ENCODE measurements at places on chromosomes 2 and 18. TPM values are rescaled to one million over a fixed set of nuclear protein-coding genes. Genes with fewer than 3 reads are reported as not detected.
A peak's percentile ranks its signal among the peaks of the same experiment; 100 is the strongest.

GRCh38 chr2:197704434-197705120 lies 592 bp upstream of the MARS2 start:
- no peak for DNase-seq

DNA sequence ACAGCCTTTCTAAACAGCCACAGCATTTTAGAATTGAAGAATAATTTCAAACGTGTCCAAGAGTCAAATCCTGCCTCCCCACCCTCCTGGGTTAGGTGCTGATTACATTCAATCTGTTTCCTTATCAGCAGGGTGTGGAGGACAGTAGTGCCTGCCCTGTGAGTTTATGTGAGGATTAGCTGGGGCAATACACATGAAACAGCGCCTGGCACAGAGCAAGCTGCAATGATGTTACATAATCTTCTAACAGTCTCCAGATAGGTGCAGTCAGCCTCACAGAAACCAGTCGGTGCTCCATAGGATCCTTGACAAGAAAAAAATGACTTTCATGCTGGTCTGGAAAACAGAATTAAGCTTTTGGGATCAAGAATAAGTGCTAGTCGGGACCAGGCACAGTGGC lies 91.7 kb upstream of the ITGA6 start:
- DNase-seq: peak; percentile 17

Gene NT5DC4
- total RNA-seq: 0.12 TPM

DNA sequence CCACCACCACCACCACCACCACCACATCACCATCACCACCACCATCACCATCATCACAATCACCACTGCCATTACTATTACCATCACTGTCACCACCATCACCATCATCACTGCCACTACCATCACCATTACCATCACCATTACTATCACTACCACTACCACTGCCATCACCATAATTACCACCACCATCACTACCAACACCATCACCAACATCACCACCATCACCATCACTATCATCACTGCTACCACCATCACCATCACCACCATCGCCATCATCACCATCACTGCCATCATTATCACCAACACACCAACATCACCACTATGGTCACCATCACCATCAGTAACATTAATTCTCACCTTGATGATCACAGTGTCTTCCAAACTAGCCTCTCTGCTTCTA lies 291.4 kb downstream of the TGIF1 start:
- DNase-seq: no peak

- DNase-seq: no peak
Measured at GRCh38 chr2:171553858-171554257, 31.6 kb downstream of the CYBRD1 start.

GRCh38 chr2:112724591-112725525 lies 4.0 kb downstream of the NT5DC4 start:
- DNase-seq: no peak

- DNase-seq: no peak
Measured at GRCh38 chr2:136342138-136342537, 224.2 kb upstream of the CXCR4 start.

Gene ANTXR1
- 142 TPM for total RNA-seq

DNA sequence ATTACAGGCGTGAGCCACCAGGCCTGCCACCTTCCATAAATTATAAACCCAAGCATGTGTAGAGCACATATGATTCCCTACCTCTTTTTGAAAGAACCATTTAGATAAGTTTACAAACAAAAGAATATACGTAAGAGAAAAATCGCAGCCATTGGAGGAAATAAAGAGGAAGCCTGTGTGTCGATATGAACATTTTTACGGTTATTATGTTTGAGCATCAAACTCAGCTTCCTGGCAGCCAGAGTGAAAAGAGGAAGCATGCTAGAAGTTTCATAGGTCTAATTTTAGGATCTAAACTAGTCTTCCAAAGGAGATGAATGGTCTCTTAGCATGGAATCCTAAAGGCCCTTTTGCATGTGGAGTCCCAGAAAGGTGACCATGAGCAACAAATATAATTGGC lies 104.3 kb downstream of the PLB1 start:
- DNase-seq: no peak

Gene NRP2
- total RNA-seq: 146 TPM

Gene CGREF1
- total RNA-seq: 1.1 TPM

DNA sequence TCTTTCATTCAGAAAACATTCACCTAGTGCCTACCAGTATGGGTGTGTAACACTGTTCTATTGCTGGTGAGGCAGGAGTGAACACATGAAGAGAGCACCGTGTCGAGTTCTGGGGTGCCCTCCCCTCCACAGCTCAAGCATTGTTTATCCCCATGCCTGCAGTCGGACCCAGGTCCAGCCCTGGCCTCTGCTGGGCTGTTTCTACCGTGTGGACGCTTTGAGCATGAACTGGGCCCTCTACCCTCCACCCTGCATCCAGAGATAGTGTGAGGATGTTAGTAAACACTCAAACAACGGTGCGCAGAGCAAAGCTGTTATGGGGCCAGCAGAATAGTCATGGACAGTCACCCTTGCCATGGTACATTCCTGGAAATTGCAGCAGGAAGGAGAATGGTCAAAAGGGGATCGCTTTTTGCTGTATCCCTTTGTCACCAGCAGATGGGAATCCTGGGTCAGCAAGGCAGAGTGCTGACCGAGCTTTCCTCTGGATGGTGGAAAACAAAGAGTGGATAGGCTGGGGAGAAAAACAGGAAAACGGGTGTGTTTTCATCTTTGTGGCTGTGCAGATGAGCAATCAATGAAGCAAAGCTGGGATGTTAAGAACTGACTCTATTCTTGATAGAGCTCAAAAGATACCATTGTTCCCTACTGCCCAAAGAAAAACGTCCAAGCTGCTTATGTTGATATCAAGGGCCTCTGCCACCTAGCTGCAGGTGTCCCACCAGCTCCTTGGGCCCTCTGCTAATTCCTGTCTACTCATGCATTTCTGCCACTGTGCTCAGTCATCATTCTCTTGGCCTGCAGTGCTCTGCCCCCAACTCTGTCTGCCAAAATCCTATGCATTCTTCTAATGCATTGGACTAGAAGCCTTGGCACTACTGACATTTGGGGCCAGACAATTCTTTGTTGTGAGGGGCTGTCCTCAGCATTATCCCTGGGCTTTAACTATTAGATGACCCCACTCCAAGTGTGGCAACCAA lies 38.7 kb downstream of the REEP1 start:
- DNase-seq: peak; percentile 26

GRCh38 chr2:226763320-226763719 lies 36.3 kb downstream of the IRS1 start:
- DNase-seq: no peak

GRCh38 chr2:197285361-197285760 lies 25.2 kb downstream of the ANKRD44 start:
- no peak for DNase-seq

Data from mucosa of gallbladder (tissue), 1 donor.